Calu3 (cell line): ENCODE measurements at places on chromosomes 5 and 9. TPM values are rescaled to one million over a fixed set of nuclear protein-coding genes. Genes with fewer than 3 reads are reported as not detected.
A peak's percentile ranks its signal among the peaks of the same experiment; 100 is the strongest.

- DNase-seq: no peak
- no peak overlapping the region for H3K4me3 ChIP-seq
- H3K27ac ChIP-seq: no peak overlapping the region
- peaks cover 27% of the 10 kb centered on the region for H3K4me1 ChIP-seq
These were observed 60.4 kb downstream of the RAPGEF1 start for GRCh38 chr9:131679261-131680020.

DNA sequence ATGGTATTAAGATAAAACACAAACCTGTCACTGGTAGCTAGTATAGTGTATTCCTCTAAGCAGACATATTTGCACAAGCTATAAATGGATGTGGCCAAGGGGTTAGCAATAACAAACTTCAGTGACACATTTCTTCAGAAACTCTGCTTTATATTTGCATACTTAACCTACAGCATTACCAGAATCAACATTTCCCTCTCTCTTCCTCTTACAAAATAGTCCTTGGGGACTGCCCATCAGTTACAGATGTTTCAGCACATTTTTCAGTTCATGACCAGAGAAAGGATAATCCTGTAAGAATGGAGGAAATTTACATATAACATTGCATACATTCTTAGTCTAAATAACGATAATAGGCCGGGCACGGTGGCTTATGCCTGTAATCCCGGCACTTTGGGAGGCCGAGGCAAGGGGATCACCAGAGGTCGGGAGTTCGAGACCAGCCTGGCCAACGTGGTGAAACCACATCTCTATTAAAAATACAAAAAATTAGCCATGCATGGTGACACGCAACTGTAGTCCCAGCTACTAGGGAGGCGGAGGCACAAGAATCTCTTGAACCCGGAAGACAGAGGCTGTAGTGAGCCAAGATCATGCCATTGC is 25.3 kb upstream of the SLC1A1 start:
- no peaks in the 10 kb centered on the region for H3K36me3 ChIP-seq
- H3K27ac ChIP-seq: no peak overlapping the region
- no peak overlapping the region for H3K4me3 ChIP-seq
- DNase-seq: no peak
- H3K27me3 ChIP-seq: no peaks in the 10 kb centered on the region

- peaks cover 8% of the 10 kb centered on the region for H3K36me3 ChIP-seq
- no peaks in the 10 kb centered on the region for H3K27me3 ChIP-seq
- H3K4me3 ChIP-seq: peak overlapping the region; percentile 24
- DNase-seq: peak; percentile 69
- H3K4me1 ChIP-seq: peaks cover 48% of the 10 kb centered on the region
- peak overlapping the region; percentile 93 for H3K27ac ChIP-seq
These were observed 39.3 kb upstream of the RAD23B start for GRCh38 chr9:107243742-107244141.

DNA sequence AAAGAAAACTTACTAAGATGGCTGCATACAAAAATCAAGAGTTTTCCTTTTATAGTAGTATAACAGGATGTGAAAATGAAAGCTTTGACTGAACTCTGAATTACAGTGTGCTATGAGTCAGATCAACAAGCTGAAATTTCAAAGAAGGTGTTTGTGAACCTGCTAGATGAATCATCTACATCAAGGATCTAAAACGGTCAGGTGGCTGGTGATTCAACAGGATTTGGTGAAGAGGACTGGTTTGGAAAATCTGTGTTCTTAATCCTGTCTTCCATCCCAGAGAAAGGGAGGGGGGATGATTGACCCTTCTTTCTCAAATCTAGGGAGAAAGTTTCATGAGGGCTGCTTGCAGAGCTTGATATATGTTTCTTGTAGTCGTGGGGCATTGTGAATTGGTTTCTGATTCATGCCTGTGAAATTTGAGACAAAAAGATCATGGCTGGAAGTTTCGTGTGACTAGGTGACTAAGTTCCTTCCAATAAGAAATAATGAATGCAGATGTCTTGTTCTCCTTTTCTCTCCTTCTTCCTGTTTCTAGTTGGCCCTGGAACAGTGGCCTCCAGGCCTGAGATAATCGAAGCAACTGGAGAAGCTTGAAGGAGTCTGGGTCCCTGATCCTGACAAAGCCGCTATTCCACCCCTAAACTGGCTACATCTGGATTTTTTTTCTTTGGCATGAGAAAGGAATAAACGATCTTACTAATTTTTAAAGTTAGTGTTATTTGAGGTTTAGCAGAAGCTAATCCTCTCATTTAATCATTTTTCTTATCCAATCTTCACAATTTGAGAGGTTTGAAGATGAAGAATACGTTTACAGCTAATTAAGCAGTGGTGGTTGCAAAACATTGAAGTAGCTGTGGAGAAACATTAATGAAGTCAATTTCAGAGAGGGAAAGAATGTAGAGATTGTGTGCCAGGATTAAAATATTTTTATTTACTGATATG is 67.2 kb downstream of the MRPS30 start:
- H3K4me1 ChIP-seq: peaks cover 18% of the 10 kb centered on the region
- peaks cover 34% of the 10 kb centered on the region for H3K36me3 ChIP-seq
- peak overlapping the region; percentile 43 for H3K4me3 ChIP-seq
- H3K27ac ChIP-seq: peak overlapping the region; percentile 99
- no peaks in the 10 kb centered on the region for H3K27me3 ChIP-seq

DNA sequence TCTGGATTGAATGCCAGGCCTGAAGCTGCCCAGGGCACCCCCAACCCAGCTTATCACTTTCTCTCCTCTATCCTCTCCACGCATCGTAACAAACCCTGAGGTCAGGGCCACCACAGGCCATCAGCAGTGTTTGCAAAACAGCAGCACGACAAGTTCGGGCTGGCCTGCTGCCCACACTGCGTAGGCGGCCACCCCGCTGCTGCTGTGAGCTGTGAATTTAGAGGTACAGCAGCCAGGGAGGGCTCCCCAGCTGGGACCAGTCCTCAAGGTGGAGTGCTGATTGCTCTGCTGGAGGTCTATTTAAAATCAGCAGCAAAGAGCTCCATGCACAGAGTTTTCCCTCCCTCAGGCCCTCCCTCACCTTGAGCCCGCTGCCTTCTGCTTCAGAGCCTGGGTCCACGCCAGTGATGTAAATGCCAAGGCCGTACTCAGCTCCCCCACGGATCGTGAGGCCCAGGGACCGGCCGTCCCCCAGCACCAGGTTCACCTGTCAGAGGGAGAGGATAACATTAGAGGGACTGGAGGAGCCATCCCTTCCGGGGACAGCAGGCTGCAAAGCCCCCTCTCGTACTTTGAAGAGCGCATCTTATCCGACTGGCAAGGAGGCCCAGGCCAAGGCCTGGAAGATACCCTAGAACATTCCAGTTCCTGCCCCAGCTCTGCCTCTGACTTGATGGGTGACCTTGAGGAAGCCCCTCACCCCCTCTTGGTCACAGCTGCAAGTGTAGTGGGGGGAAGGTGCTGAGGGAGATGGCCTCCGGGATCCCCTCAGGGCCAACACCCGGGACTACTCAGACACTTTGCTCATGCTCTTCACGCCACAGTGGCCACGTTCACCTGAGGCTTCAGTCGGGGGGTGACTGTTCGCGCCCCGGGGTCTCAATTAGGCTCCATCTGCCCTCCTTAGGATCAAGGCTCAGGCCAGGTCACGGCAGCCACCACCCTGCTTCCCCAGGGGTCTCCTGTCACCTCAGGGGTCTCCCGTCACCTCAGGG is 39.1 kb downstream of the WHRN start:
- no peak overlapping the region for H3K27ac ChIP-seq
- no peaks in the 10 kb centered on the region for H3K4me1 ChIP-seq
- H3K4me3 ChIP-seq: no peak overlapping the region
- H3K36me3 ChIP-seq: no peaks in the 10 kb centered on the region
- DNase-seq: no peak

The SMARCA2 gene
- 39.3 and 47.4 TPM in 2 replicates for total RNA-seq

DNA sequence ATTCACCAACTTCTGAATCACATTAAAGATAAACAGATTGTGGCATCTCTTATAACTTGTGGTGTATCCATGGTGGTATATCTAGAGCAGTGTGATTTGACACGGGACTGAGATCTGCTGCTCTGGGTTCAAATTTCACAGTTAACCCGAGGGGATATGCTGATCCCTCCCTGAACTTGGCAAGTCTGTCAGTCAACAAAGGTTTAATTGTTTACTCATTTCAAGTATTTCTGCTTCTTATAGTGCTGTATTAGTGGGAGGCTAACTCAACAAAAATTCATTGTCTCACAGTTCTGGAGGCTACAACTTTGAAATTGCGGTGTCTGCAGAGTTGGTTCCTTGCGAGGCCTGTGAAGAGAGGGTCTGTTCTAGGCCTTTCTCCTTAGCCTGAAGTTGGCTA is 1175.2 kb downstream of the PTPRD start:
- no peak for DNase-seq
- H3K27me3 ChIP-seq: no peaks in the 10 kb centered on the region
- no peak overlapping the region for H3K27ac ChIP-seq
- H3K36me3 ChIP-seq: no peaks in the 10 kb centered on the region
- no peak overlapping the region for H3K4me3 ChIP-seq

DNA sequence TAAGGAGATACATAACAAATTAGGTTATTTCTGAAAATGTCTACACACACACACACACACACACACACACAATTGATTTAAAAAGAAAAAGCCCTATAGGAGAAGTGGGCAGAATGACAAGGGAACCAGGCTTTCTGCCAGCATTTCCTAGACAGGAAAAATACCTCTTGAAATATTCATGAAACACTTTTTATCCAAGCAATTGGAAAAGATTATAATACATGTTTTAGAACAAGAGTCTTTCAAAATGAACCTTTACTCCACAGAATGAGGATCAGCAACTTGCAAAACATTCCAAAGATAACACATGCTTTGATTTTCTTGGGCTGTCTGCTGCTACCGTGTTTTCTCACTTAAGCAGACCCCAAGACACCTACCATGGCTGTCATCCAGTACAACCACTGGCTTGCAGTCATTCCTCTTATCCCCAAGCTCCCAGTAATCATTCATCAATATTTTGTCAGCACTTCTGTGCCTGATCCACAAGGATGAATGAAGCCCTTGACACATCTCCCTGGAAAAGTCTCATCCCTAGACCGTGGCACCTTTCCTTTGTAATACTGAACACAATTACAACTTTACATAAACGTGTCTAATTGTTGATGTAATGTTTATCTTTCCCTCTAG is 717.1 kb upstream of the ZNF608 start:
- H3K27me3 ChIP-seq: no peaks in the 10 kb centered on the region
- no peak overlapping the region for H3K27ac ChIP-seq
- H3K4me3 ChIP-seq: no peak overlapping the region
- H3K36me3 ChIP-seq: no peaks in the 10 kb centered on the region

The IL9 gene
- not detected in 2 replicates for total RNA-seq

The ZDHHC11 gene
- 53.7 and 60.8 TPM in 2 replicates for total RNA-seq

- no peak overlapping the region for H3K4me3 ChIP-seq
- H3K27me3 ChIP-seq: peaks cover 13% of the 10 kb centered on the region
- DNase-seq: no peak
- H3K27ac ChIP-seq: no peak overlapping the region
- H3K36me3 ChIP-seq: no peaks in the 10 kb centered on the region
These were observed 79.9 kb upstream of the FBXL17 start for GRCh38 chr5:108461628-108462367.

DNA sequence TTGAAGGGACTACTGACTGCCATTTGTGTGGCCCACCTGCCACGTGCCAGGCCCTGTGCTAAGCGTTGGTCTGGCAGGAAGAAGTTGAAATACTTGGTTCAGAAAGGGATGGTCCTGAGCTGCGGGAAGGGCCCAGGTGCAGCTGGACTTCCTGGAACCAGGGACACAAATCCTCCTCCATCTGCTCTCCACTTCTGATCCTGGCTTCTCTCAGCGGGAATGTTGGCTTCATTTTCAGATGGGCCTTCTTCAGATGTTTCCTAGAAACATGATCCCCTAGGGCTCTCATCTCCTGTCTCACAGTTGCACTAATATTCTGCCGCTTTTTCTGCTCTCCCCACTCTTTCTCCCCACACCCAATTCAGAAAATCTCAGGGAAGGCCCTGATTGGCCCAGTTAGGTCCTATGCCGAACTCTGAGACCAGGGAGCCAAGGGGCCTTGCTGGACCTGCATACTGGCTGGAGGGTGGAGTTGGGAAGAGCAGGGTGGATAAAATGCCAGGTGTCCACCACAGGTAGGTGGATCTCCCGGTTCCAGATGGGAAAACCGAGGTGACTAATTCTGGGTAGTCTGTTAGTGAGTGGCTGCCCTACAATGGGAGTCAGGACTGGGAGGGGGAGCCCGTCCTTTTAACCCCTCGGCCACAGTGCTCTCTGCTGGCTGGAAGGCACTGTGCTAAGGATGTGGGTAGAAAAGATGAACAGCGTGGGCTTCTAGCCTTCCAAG is 19.4 kb downstream of the PSAT1 start:
- H3K4me1 ChIP-seq: no peaks in the 10 kb centered on the region
- no peak overlapping the region for H3K27ac ChIP-seq
- H3K36me3 ChIP-seq: peaks cover 52% of the 10 kb centered on the region
- no peaks in the 10 kb centered on the region for H3K27me3 ChIP-seq

The TAL2 gene
- not detected in 2 replicates for total RNA-seq

DNA sequence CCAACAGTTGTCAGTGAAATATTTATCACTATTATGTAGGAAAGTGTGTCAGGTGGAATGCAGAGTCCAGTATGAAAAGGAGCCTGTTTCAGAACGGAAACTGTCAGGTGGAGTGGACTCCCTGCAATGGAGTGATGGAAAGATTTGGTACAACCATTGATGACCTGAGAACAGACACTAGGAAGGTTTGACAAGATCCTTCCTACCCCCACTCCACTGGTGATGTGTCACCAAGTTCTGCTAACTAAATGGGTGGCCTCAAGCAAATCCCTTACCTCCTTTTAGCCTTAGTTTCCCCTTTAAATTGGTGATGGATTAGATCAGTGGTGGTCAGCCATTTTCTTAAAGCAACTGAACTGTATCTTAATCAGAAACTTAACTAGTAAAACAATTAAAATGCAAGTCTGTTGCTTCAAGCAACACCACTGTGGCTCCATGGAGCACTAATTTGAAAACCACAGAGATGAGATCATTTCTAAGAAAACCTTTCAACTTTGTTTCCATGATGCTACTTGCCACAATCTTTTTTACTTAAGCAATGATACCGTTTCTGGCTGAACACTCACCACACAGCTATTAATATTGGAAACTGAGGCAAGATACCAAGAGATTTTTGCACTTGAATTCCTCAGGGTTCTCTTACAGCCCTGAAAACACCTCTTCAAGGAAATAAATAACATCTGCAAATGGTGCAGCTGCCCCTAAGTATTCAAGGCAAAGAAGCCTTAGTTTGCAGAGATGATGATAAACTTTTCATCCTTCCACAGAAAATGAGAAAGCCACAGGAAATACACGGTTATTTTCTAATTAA is 140.6 kb downstream of the ERCC6L2 start:
- H3K27me3 ChIP-seq: peaks cover 21% of the 10 kb centered on the region
- no peak overlapping the region for H3K4me3 ChIP-seq

DNA sequence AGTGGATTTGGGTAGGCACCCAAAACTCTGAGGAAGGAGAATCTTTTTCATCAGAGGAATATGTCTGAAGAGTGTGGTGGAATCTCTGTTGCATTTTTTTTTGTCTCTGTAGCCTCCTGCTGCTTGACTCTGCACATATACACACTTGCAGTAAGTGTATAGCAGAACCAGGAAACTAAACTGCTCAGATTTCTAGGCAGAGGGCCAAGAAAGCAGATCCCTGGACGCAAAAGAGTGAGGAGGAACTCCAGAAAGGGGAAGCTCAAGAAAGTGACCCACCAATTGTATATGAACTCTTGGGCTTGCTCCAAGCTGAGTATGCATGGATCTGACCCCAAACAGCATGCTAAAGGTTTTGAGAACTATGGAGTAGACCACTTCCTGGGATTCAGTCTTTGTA is 181.8 kb downstream of the GADD45G start:
- DNase-seq: no peak
- no peaks in the 10 kb centered on the region for H3K4me1 ChIP-seq
- no peaks in the 10 kb centered on the region for H3K36me3 ChIP-seq
- H3K4me3 ChIP-seq: no peak overlapping the region
- H3K27ac ChIP-seq: no peak overlapping the region

GRCh38 chr9:36855448-36856315 is 178.4 kb downstream of the PAX5 start:
- no peak overlapping the region for H3K4me3 ChIP-seq
- no peak overlapping the region for H3K27ac ChIP-seq
- peaks cover 25% of the 10 kb centered on the region for H3K27me3 ChIP-seq
- no peaks in the 10 kb centered on the region for H3K36me3 ChIP-seq
